ENCODE measurements at places on chromosomes 5 and 9.

DNA sequence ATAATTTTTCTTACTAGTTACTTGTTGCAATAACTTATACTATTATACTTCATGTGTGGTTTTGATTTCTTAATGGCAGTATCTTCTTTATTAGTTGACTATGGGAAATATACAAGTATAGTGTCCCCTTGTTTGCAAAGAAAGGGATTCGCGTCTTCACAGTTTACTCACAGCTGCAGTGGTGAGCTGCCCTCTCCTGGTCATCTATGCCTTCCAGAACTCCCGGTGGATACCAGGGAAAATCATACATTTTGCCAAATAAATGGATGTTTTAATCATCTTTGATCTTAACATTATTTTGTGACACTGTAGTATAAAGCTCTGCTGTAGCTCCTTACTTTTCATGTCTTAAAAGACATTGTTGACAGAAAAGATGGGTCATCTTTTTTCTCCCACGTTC lies 142.0 kb downstream of the ZCCHC7 start:
- DNase-seq: peak; percentile 67

DNA sequence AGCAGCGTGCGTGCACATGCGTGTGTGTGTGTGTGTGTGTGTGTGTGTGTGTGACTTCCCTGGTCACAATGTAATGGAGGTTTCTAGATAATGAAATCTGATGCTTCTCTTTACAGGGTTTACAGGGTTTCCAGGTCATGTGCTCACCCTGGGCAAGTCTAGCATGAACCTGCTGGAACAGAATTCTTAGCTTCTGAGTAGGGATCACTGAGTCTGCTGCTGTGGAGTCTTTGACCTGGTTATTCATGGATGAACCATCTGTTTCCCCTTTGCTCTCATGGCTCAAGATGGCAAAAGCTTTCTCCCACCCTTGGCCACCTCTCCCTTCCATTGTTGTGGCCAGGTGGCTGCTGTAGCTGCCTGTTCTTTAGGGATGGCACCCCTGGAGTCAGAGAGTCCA lies 111.6 kb upstream of the SHB start:
- no peak for DNase-seq

- DNase-seq: no peak
Observed at GRCh38 chr9:100848726-100849125, 179.8 kb upstream of the PLPPR1 start.

DNA sequence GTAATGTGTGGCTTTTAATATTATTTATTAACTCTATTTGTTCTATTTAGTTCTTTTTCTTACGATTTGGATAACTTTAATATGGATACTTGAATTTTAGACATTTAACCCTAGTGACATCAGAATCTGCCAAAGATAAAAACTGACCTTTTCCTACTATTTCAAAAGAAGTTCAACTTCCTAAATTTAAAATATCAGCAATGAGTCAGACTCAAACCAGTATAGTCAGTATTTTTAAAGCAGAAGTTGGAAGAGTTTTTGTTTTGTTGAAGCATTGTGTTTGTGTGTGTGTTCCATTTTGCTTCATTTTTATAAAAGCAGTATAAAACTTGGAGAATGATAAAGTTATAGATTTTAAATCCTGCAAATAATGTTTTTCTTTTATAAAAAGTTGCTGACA lies 251.8 kb upstream of the RASA1 start:
- DNase-seq: no peak

DNA sequence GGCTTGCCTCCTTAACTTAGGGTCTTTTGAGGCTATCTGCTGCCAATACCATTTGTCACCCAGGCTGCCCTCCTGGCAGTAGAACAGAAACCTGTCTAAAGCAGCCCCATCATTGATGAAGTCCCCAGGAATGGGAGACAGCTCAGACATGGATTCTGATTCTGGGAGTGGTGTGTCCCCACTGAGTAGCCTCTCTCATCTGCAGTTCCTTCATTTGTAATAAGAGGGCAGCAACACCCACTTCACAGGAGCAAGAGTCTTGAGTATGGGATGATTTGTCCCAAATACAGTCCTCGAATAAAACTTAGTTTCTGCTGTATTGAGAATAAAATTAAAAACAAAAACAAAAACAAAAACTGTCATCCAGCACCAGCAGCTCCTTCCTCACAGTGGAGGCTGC lies 167.6 kb downstream of the ASTN2 start:
- peak; percentile 67 for DNase-seq

GRCh38 chr9:109912082-109912582 lies 132.1 kb downstream of the PALM2AKAP2 start:
- no peak for DNase-seq

GRCh38 chr9:83622939-83623678 lies at the start of gene IDNK:
Gene IDNK (plus strand): TSS chr9:83623143. CDS start chr9:83623172, 29 bp downstream.
- peak; percentile 85 for DNase-seq

All from GM23338 (cell line).